Naive thymus-derived CD4-positive, alpha-beta T cell (primary cell): ENCODE measurements at places on chromosomes 13 and 19.

DNA sequence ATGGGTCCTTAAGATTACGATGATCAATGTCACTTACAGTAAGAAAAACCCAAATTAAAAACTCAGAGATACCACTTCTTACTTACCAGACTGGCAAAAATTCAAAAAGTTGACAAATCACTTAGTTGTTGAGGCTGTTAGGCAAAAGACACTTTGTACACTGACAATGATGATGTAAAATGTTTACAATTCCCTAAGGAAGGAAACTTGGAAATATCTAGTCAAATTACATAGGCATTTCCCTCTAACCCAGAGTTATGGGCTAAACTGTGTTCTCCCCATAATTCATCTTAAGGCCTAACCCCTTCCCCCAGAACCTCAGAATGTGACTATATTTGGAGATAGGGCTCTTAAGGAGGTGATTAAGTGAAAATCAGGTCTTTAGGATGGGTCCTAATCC, 12.0 kb downstream of the TGDS start:
- peaks cover 14% of the 10 kb centered on the region for H3K36me3 ChIP-seq
- no peaks in the 10 kb centered on the region for H3K4me1 ChIP-seq

GRCh38 chr13:97121894-97122293, 100.2 kb upstream of the MBNL2 start:
- DNase-seq, result no peak
- no peak overlapping the region for H3K4me3 ChIP-seq
- no peak overlapping the region for H3K27ac ChIP-seq

DNA sequence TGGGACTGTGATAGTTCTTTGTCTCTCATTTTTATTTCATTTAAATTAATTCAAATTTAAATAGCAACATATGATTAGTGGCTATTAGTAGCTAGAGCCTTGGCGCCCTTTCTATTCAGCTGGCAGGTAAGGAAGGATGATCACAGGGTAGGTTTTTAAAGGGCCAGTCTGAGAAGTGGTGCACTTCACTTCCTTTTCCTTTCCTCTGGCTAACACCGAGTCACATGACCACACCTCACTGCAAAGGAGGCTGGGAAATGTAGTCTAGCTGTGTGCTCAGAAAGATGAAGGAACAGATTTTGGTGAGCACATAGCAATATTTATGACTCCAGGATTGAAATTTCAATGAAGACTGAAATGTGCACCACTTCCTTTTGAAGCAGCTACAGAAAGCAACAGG, 128.7 kb downstream of the TSHZ3 start:
- no peaks in the 10 kb centered on the region for H3K27me3 ChIP-seq
- H3K36me3 ChIP-seq, result no peaks in the 10 kb centered on the region
- DNase-seq, result peak; percentile 18

- no peaks in the 10 kb centered on the region for H3K36me3 ChIP-seq
- no peak overlapping the region for H3K27ac ChIP-seq
- H3K27me3 ChIP-seq, result no peaks in the 10 kb centered on the region
Observed at GRCh38 chr13:85982102-85982501, 182.9 kb upstream of the SLITRK6 start.

DNA sequence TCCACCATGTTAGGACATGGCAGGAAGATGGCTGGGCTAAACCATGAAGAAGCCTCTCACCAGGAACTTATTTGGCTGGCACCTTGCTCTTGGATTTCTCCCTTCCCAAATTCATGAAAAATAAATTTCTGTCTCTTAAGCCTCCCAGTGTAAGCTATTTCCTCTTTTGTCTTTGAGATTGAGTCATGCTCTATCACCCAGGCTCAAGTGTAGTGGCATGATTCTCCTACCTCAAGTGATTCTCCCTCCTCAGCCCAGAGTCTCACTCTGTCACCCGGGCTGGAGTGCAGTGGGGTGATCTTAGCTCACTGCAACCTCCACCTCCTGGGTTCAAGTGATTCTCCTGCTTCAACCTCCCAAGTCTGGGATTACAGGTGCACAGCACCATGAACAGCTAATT, 12.6 kb downstream of the ZNF888 start:
- H3K36me3 ChIP-seq, result peaks cover 3% of the 10 kb centered on the region
- no peaks in the 10 kb centered on the region for H3K4me1 ChIP-seq
- H3K27me3 ChIP-seq, result no peaks in the 10 kb centered on the region
- H3K4me3 ChIP-seq, result no peak overlapping the region
- H3K27ac ChIP-seq, result no peak overlapping the region

DNA sequence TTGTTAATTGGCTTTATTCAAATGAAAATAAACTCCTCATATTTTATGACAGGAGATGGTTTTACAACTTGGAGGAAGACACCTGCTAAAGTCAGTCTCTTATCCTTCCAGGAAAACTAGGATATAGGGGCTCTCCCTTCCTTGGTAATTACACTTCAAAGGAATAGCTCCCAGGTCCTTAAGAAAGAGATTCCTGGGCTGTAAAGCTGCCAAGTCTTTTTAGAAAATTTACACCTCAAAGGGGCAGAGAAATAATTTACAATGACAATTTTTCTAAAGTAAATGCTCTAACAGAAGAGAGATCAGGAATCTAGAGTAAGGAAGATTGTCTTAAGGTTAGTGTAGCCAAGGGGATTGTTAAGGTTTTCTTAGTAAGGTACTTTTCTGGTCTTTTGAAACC, 1359.0 kb downstream of the OLFM4 start:
- no peak overlapping the region for H3K27ac ChIP-seq
- H3K4me3 ChIP-seq, result no peak overlapping the region
- H3K27me3 ChIP-seq, result no peaks in the 10 kb centered on the region
- DNase-seq, result no peak

DNA sequence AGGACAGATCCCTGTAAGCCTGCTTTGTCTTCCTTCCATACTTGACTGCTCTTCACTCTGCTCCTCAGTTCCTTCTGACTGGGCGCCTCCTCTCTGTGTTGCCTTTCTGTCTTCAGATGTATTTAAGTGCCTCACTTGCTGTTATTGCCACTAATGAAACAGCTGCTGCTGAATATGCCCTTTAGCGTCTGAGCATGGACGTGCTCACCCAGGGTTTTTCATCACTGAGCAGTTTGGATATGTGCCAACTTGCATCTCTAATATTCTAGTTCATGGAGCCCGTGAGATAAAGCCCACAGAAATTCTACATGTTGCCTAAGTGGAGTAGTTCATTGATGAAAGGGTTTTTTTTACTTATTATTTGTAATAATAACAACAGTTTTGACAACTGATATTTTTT, 198.2 kb downstream of the MYO16 start:
- DNase-seq, result no peak
- no peak overlapping the region for H3K4me3 ChIP-seq
- H3K27me3 ChIP-seq, result no peaks in the 10 kb centered on the region
- H3K4me1 ChIP-seq, result no peaks in the 10 kb centered on the region
- H3K27ac ChIP-seq, result no peak overlapping the region

GRCh38 chr13:22800526-22801401, 380.0 kb upstream of the SGCG start:
- no peaks in the 10 kb centered on the region for H3K4me1 ChIP-seq
- DNase-seq, result no peak
- H3K4me3 ChIP-seq, result no peak overlapping the region
